GM06990 (cell line): ENCODE measurements at places on chromosomes 5 and 9.
A peak's percentile ranks its signal among the peaks of the same experiment; 100 is the strongest.

DNA sequence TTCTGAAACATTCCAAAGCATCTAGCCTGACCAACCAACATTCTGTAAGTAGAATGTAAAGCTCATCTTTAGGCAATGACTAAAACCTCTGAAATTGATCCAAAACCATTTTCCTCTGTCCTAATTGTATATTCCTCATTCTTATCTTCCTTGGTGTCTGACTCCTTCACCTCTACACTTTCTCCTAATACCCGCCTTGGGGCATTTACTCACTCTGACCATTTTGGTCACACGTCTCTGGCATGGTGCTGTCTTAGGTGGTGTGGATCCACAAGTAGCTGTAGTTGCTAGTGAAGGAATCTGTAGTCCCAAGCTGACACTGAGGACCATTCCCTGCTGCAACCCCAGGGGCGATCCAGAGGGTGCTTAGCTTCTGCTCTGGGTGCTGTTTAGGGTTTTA is 40.8 kb upstream of the LMNB1 start:
- DNase-seq, result no peak

DNA sequence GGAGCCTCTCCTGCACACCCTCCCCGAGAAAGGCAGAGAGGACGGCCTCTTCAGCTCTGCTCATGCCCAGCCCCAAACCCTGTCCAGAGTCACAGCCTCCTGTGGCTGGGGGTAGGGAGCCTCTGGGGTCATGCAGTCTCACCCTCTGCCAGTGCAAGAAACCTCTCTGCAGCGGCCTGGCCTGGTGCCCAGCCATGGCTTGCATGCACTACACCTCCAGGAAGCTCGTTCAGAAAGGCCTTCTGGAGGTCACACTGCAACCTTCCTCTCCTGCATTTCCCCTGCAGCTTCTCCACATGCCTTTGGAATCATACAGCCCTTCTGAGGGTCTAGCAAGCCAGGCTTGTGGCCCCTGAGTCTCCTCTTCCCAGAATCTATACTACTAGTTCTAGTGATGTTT is 17.9 kb downstream of the CSF1R start:
- DNase-seq, result no peak

GRCh38 chr5:73633060-73633459 is 7.1 kb downstream of the ARHGEF28 start:
- no peak for DNase-seq

- DNase-seq, result peak; percentile 28
Measured at GRCh38 chr9:121059998-121060636, 10.0 kb upstream of the C5 start.

GRCh38 chr9:6616951-6617602 is 28.5 kb downstream of the GLDC start:
- DNase-seq, result no peak

DNA sequence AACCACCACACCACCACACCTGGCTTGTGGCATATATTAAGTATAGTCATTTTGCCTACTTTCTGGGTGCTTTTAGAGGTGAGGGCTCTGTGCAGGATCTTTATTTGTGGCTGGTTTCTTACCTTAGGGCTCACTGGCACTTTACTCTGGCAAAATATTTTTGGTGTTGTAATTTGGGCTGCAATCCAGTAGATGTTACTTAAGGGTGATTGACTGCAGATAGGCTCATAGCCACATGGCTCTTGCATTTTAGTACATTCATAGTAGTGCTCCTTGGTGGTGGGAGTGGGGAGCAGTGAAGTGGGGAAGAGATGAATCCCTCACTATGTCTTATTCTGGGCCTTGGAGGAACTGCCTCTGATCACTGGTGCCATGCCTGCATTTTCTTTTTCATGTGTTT is 376.1 kb upstream of the GRIN3A start:
- no peak for DNase-seq

- no peak for DNase-seq
Measured at GRCh38 chr5:89034588-89034987, 151.6 kb upstream of the MEF2C start.

DNA sequence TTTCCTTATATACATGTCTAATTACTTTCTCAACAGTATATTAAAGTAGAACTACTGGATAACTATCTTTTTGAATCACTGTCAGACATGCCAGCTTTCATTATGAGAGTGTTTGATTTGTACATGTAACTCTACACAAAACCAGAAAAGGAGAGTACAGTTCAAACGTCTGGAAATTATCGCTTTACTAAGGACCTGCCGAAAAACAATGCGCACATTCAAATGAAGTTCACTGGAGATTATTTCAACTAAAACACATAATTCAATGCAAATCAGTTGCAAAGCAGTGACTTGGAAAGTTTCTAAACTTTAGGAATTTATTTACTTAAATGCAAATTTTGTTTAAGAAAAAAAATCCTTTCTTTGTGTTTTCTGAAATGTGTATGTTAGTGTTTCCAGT is 942.5 kb downstream of the EFNA5 start:
- DNase-seq, result no peak

DNA sequence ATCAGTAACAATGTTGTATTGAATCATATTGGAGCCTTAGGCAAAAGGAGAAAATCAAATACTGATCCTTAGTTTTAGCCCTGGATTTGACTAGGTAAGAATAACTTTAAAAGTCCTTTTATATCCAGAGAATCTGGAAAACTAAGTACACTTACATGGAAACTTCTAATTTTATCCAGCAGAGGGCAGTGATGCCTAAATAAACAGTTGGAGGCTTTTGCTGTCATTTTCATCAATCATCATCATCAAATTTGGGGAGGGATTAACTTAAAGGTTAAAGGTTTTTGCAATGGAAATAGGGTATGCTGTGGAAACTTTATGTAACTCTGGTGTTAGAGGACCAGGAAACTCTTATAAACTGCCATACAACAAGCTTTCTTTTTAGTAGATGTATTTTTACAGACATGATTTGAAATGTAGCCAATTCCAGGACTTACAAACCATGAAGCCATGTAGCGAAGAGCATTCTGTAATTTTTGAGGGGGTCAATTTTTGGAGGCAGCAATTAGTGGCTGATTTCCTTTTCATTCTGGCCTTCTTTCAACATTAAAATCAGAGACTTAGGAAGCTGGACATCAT is 112.7 kb downstream of the OSTF1 start:
- DNase-seq, result no peak

- DNase-seq, result peak; percentile 41
Measured at GRCh38 chr5:154351566-154351965, 94.2 kb upstream of the SAP30L start.

- DNase-seq, result peak; percentile 42
Measured at GRCh38 chr9:33129886-33130881, 37.0 kb downstream of the B4GALT1 start.

- DNase-seq, result no peak
Measured at GRCh38 chr5:20572614-20573013, 584.6 kb upstream of the CDH18 start.

DNA sequence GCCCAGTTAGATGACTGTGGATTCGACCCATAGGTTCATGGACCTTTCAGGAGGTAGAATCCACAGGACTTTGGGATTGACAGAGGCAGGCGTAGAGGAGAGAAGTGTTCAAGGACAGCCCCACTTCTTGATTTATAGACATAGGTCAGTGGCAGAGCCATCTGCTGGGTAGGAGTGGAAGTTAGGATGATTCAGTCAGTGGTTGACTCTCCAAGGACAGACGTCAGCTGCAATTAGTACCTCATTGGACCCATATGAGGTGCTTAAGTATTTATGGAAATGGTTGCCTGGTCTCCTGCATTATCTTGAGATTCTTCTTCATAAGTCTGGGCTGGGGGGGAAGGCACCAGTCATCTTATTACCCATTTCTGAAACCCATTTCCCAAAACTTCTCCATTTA is 70.9 kb downstream of the SH3RF2 start:
- DNase-seq, result no peak

DNA sequence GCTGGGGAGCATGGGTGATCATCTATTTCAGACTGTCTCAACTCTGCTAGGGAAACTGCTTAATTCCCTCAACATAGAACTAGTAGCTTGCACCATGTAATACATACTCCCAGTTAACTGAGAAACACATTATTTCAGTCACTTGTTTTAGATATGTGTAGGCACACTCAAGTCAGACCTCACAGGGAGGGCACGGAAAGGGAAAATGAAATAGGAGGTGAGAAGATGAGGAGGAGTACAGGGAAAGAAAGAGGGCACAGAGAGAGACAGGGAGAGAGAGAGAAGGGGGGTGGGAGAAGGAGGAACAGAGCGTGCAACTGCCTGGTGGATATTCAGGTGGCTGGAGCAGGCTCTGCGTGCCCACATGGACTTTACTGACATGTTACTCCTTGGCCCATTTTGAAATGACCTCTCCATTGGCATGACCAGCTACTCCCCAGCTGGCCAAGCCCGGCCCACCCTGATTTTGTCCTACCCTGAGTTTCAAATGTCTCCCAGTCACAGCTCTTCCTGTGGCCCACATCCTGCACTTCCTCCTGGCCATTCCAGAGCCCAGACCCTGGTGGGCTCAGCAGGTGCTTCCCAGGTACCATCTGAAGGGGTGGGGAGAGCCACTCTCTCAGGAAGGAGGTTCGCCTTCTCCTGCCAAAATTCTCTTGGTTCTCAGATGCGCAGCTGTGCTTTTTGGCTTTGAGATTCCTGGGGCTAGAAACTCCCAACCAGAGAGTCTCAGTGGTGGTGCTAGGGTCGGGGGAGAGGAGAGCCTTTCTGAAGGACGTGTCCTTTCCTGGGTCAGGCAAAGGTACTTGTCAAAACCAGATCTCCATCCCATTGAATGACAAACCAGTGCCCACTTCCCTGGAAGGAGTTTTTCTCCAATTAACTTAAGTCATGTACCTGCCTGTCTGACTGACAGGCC is 229.4 kb downstream of the FSTL4 start:
- DNase-seq, result no peak

- no peak for DNase-seq
Measured at GRCh38 chr5:58156973-58157701, 302.7 kb downstream of the PLK2 start.

DNA sequence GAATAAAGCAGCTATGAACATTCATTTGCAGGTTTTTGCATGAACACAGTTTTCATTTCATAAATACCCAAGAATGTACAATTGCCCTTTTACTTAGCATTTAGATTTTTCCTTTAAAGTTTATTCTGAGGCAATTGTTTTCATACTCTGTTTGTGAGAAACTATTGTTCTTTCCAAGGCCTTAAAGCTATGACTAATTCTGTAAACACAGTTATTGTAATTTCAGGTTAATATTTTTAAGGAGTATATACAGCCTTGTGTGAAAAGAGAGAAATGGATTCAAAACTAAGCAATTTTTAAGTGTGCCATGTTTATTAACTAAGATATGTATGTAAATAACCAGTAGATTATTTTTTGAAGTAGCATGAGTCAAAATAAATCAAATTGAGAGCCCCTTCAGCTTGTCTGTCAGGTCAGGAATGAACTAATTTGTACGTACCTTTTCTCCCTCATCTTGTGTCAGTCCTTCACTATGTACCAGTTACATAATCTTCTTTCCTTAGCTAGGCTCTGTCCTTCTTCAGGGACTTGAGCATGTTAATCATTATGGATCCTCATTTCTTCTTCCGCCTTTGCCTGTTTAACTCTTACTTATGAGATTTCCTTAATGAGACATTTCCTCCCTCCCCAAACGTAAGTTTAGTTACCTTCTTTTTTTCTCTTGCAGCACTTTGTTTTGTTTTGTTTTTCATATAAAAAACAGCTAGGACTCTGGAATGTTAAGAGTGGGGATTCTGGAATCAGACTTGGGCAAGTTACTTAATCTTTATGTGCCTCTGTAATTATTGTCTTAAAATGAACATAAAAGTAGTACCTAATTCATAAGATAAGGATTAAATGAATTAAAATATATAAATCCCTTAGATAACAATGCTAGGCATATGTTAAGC is 63.6 kb downstream of the NIPBL start:
- no peak for DNase-seq

DNA sequence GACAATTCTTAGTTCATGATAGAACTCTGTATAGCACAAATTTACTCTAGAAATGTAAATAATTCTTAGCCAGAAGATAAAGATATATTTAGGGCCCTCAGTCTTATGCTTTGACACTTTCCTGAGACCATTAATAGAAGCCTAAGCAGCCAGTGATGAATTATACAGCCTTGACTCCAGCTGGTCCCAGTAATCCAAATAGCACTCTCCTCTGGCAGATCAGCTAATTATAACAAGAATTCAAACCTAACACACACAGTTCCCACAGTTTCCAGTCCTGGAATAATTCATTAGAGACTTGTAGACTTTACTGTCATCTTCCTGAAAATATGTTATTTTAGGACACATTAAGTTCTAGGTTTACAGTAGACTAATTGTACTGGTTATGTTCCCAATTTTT is 50.4 kb downstream of the SHOC1 start:
- DNase-seq, result no peak

- peak; percentile 62 for DNase-seq
Measured at GRCh38 chr9:110050925-110051355, 157.0 kb downstream of the C9orf152 start.

DNA sequence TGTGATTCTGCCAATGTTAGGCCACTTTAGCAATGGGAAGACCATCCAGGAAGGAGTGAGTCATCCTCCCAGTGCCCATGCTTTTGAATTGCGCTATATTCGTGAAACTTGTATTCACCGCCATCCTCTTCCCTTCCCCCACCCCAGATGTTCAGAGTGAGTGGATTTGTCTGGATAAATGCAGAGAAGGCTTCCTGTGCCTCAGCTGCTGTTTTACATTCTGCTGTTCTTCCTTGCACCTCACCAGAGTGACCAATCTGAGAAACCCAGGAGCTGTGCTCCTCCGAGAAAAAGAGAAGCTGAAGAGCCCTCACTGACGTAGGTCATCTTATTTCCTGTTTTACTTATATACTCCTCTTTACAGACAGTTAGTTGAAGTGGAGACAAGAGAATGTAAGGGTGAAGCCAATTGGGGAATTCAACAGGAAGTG is 24.6 kb upstream of the SVEP1 start:
- no peak for DNase-seq

DNA sequence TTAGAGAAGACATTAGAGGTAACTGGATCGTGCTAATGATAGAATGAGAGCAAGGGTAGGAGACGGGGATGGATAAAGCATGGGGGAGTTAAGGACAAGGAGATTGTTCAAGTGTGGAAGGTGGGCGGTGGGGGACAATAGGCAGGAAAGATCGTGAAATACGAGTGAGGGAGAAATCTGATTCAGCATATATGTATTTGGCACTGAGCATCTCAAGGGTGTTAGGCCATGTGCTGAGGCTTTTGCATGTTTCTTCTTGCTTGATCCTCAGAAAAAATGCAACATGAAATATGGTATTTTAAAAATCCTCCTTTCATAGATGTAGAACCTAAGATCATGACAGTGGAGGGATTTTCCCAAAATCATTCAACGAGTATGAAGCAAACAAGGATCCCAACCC is 240.5 kb downstream of the PAPPA start:
- DNase-seq, result no peak

- DNase-seq, result no peak
Measured at GRCh38 chr9:136927343-136928271, 16.9 kb downstream of the FBXW5 start.

DNA sequence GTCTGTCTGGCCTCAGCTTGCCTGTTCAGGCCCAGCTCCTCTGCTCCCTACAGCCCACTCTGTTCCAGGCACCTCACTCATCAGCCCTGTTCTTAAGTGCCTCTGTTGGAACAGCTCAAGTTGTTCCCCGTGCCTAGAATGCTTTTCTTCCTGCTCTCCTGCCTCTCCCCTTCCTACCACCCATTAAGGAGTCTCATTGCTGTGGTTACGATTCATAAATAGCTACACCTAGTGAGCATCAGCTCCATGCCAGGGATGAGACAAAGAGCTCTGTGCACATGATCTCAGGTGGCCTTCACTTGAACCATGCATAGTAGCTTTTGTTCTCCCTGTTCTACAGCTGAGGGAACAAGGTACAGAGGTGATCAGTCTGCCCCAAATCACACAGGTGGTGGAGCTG is 54.3 kb downstream of the PSD2 start:
- DNase-seq, result no peak
